ENCODE measurements at places on chromosomes 7 and 10.

DNA sequence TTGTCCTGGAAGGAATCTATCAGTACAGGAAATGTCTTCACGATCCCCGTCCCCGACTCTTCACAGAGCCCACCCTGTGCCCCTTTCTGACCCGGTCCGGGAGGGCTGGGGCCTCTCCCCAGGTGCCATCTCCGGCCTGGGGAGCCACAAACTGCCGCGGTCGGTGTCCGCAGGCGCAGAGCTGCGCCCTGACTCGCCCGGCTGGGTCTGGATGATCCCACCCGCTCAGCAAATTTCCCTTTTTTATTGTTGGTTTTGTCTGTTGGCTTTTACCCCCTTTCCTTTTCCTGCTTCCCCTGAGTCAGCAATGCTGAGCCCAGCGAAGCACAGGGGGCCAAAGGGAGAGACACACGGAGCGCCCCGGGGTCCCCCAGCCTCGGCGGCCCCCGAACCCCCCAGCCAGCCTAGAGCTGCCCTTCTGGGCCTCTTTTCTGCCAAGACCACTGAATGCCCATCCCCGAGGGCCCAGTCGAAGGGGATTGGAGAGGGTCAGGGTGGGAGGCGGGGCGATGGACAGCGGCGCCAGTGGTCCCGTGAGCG is 30.9 kb downstream of the LEP start:
- peak; percentile 23 for DNase-seq

- DNase-seq = no peak
Measured at GRCh38 chr10:71889388-71889987, 38.4 kb upstream of the PSAP start.

DNA sequence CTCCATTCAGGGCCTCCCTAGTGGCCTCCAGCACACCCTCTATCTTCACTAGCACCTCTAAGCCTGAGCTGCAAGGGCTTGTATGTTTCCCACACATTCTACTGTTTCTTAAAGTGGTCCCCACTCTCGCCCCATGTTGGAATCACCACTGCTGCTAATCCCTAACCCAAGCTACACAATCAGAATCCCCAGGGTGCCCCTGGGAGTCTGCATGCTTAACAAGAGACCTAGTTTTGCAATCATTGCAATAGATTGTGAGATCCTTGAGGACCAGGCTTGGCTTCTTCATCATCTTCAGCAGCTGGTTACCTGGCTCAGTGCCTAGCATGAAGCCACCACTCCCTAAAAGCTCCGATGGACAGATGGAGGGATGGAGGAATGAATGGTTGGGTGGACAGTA is 113.9 kb downstream of the MYOF start:
- no peak for DNase-seq

- no peak for DNase-seq
Measured at GRCh38 chr7:82270870-82271269, 172.7 kb downstream of the CACNA2D1 start.

DNA sequence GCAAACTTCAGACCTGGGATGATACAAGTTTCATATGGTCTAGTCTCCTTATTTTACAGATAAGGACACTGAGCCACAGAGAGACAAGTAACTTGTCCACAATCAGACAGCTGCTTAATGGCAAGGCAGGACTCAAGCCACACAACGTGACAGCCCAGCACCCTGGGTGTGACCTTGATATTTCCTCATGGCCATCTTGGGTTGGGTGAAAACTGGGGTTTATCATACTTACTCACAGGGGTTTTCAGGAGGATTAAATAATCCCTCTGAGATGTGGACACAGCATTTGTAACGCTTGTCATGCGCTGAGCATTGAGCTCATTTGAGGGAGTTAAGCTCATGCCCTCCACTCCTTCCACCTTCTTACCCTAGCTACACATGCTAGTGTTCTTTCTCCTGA is 58.0 kb downstream of the ABLIM1 start:
- DNase-seq = no peak

- peak; percentile 89 for DNase-seq
Measured at GRCh38 chr7:73623798-73624668, at the start of gene MLXIPL. MLXIPL (minus strand) TSS chr7:73624522; CDS start chr7:73624492, 30 bp downstream.

DNA sequence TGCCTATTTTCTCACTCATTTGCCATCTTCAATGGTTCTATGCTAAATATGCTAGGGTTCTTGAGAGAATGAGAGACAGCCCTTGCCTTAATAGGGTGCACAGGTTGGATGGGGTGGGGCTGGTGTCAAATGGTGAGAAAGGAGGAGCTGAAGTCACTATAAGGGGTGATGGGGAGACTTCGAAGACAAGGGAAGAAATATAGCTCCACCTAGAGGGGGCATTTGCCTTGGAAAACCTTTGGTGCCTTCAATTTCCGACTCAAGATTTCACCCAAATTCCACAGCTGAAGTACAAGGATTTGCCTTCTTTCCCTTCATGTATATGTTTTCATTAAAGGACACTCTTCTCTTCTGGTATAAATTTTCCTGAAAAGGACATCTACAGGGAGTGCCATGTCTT is 5.6 kb downstream of the PTN start:
- DNase-seq = no peak

GRCh38 chr10:97762816-97763215 is 9.0 kb downstream of the SFRP5 start:
- DNase-seq = no peak

GRCh38 chr7:12030116-12030515 is 181.0 kb upstream of the TMEM106B start:
- DNase-seq = no peak

- no peak for DNase-seq
Measured at GRCh38 chr10:78717200-78717599, 351.6 kb upstream of the ZMIZ1 start.

DNA sequence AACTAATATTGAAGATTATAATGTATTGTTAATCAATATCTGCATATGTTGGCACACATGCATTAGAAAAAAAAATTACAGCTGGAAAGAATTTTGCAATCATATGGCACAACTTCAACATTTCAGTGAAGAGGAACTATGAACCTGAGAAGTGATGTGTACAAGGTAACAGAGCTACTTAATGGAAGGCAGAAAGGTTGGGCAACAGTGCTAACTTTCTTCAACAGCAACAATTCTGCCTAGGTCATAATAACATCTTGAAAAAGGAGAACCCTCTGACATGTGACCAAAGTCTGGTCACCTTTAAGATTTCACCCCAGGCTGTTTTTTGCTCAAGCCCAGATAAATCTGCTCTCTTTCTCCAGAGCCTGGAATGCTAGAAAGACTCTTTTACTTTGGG is 47.9 kb upstream of the SKAP2 start:
- DNase-seq = peak; percentile 34

- DNase-seq = no peak
Measured at GRCh38 chr7:23120106-23120505, 14.5 kb downstream of the KLHL7 start.

- DNase-seq = no peak
Measured at GRCh38 chr7:77959080-77959479, 160.5 kb downstream of the PHTF2 start.

DNA sequence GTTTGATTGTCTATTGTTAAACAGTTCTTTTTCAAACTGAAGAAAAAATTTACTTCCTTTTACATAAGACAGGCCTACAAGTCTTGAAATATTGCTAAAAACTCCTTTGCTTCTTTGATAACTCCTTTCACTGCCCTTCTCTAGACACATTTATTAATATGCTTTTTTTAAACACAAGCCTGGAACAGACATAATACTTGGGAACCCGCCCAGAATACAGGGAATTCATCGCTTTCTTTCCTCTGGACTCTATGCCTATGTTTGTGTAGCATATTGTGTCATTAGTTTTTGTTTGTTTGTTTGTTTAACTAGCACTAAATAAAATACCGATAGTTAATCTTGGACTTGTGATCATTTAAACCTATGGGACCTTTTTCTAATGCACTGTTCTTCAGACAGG is 42.4 kb upstream of the ABCB4 start:
- DNase-seq = no peak

DNA sequence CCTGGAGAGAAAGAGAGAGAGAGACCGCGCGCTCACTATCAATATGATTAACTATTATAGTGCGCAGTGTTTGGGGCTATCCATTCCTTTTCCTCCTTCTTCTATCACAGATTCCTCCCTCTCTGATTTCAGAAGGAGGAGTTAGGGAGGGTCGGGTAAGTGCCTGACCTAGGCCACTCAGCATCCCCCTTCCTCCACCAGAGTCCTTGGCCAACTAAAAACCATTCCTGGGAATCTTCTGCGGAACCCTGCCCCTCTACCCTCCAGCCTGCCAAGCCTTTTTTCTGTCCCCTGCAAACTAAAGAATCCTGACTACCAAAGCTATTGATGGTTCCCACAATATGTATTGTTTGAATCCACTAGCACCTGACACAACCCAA is 256.2 kb upstream of the NFE2L3 start:
- DNase-seq = no peak

DNA sequence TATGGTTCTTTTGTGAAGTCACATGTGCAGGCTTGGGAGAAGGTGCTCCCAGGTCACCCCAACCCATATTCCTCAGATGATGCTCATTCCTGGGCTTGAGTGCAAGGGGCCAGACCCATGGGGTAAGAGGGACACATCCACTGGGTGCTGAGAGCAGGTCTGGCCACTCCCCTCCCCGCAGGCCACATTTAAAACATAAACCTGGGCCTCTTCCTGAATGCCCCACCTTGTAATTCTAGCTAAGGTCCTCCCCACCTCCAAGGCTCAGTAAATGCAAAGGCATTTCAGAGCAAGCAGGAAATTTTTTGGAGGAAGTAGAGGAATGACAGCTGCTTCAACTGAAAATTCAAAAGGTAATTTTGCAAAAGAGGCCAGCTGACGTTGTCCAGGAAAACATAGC is 172.5 kb downstream of the ARHGAP21 start:
- no peak for DNase-seq

- no peak for DNase-seq
Measured at GRCh38 chr7:157547611-157548010, 210.8 kb downstream of the DNAJB6 start.

- peak; percentile 64 for DNase-seq
Measured at GRCh38 chr10:50622706-50623662, 772 bp downstream of the SGMS1 start.

DNA sequence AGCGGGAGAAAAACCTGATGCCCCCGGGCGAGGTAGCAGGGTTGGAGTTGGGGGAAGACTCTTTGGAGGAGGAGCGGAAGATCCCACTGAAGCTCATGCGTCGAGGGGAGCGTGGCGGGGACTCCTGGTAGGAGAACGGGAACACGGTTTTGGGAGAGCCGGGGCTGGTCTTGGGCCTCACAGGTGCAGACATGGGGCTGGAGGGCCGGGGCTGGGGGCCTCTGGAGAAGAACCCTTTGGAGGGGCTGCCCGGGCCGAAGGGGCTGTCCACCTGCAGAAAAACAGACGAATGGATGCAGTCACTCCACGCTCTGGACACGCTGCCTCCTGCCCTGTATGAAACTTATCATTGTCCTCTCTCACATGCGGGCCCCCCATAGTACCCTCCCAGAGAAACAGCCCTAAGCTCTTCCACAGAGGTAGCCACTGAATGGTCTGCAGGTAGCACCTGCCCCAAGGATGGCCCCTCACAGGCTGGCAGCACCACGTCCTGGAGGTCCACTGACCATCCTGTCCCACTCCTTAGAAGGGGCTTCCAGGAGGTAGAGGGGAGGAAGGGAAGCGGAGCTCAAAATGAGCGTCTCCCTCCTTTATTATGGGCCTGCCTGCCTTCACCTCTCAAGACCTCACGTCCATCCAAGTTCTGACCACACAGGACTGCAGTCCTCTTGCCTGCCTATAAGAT is 95.6 kb downstream of the PRKAG2 start:
- DNase-seq = no peak

GRCh38 chr10:69332278-69333010 is 54.1 kb downstream of the HK1 start:
- no peak for DNase-seq
